ENCODE measurements at places on chromosomes 1 and 21.

DNA sequence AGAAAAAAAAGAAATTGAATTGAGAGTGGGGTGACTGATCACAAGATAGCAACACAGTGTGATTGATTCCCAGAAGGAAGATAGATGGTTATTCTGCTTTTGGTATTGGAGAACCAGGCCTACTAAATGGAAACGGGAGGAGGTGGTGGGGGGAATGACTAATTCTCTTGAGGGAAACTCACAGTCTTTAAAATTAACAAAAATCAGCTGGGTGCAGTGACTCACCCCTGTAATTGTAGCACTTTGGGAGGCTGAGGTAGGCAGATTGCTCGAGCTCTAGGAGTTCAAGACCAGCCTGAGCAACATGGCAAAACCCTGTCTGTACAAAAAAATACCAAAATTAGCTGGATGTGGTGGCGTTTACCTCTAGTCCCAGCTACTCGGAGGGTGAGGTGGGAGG, 134.6 kb upstream of the PDE4B start:
- DNase-seq = no peak

GRCh38 chr1:199298825-199299224, 660.0 kb downstream of the PTPRC start:
- no peak for DNase-seq

- DNase-seq = no peak
These were observed 102.0 kb downstream of the LHX9 start for GRCh38 chr1:198019126-198019525.

DNA sequence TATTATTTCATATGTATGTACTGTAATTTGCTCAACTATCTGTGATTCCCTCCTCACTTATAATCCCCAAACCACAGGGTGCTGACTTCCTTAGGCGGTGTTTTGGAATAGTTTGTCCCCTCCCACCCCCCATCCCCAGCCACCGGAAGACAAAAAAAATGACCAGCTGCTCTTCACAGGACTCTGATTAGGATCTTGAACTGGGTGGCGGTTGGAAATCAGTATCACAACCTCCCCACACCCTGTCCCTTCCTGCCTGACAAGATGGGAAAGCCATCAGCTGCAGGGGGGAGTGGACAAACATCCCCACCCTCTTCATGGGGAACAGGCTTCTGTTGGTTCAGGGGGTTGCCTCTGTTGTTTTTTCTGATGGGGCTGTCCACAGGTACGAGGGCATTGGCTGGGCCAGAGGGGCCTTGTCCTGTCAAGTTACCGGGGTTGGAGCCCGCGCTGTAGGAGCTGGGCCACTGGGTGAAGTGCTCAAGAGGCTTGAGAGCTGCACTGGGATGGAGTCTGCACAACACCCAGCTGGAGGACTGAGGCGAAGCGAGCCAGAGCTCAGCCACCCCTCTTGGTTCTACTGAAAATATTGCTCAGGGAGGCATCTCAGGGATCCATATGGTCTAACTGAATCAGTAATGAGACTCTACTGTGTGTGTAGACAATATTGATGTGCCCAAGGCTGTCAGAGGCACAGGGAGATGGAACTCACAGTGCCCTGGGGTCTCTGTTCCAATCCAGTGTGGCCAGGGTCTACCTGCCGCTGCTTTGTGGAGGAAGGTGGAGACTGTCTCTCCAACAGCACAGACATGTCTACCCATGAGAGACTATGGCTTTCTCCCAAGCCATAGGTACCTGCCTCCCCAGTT, 28.2 kb downstream of the NAV1 start:
- DNase-seq = no peak

DNA sequence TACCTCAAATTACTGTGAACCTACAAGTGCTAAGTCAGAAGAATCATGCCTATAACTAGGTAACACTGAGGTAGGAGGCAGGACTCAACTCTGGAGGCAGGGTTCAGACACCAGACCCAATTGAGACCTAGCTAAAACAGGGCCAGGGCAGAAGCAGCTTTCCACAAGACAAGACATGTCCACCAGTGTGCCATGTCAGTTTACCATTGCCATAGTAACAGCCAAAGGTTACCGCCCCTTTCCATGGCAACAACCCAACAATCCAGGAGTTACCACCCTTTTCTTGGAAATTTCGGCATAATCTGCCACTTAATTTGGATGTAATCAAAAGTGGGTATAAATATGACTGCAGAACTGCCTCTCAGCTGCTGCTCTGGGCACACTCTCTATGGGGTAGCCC, 432.3 kb downstream of the DPYD start:
- no peak for DNase-seq

- no peak for DNase-seq
These were observed 68.0 kb downstream of the RUNX3 start for GRCh38 chr1:24861821-24862727.

DNA sequence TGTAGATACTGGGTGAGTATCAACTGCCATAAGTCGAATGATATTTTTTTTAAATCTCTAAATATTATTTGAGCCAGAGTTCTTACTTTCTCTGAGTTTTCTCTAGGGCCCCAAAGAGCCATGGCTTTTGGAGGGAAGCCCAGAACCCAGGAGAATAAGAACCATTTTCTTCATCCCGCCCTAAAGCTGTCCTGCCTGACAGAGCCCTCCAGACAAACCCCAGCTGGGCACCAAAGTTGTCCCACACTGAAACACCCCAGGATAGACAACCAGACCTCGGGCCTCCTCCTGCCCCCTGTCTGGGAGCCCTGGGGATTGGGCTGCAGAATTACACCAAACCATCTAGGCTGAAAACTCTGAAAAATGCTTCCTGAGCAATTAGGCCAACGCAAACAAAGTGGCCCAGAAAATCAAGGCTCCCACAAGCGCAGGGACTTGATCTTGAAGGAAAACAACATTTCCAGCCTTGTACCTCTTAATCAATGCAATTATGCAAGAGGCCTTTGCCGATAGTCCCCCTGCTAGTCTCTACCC, 113.1 kb downstream of the RRAGC start:
- DNase-seq = no peak

DNA sequence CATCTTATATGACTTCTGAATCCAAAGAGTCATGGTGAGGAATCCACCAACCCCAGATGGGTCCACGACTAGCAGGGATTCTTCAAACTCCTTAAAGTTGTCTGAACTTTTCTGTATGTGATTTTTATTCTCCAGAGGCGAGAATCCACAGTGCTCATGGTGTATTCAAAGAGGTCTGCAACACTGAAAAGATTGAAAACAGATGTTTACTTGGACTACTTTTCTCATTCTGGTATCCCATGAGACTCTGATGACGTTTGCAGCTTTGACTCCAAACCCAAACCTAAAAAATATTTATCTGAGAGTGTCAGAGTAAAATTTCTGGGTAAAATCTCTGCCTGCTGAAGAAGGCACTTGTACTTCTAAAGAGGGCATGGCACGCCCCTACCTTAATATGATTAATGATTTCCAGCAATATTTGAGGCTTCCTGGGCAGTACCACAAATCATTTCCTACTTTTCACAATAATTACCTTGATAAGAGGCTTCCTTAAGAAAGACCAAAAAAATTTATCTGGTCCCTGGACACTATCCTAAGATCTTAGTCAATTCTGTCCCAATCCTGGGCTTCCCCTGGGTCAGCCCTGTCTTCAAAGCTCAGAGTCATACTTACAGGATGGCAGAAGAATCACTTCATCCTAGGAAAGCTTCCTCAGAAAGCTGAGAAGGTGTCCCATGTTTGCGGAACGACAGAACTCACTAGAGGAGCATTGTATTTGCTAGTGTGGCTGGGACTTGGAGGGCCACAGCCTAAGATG, 76.5 kb upstream of the MAP10 start:
- no peak for DNase-seq

- no peak for DNase-seq
These were observed 117.2 kb downstream of the PLPP3 start for GRCh38 chr1:56462209-56462608.

DNA sequence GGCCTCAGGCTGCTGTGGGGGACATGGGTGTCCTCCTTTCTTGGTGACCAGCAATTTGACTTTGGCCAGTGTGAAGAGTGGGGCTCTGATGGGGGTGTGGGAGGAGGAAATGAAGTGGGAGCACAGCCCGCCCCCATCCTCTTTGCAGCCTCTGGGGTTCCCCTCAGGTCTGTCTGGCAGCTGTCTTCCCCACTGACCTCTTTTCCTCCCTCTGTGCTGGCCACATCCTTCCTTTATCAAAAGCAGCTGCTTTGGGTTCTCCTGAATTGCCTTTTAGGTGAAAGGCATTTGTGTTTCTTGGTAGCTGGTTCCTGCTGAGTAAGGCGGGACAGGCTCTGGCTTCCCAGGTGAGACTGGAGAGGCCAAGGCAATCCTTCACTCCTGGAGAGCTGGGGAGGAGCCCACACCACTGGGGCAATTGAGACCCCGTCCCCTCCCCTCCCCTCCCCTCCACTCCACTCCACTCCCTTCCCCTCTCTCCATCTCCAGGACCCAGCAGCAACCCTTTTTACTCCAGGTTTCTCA, 24.9 kb downstream of the PCAT6 start:
- DNase-seq = no peak

DNA sequence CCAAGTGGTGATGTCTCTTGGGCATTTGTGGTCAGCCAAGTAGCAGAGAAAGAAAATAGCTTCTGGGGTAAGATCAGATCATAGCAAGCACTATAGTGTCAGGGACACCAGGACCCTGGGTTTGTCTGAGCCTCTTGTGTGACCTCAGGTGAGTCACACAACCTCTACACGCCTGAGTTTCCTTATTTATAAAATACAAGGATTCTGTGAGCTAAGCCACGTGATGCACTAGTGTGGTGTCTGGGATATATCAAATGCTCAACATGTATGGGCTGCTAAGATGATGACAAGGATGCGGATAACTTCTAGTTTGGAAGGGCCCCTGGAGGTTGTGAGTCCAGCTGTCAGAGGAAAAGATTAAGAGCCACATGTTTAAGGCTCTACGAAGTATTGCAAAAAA, 24.5 kb upstream of the ZNF436 start:
- no peak for DNase-seq

DNA sequence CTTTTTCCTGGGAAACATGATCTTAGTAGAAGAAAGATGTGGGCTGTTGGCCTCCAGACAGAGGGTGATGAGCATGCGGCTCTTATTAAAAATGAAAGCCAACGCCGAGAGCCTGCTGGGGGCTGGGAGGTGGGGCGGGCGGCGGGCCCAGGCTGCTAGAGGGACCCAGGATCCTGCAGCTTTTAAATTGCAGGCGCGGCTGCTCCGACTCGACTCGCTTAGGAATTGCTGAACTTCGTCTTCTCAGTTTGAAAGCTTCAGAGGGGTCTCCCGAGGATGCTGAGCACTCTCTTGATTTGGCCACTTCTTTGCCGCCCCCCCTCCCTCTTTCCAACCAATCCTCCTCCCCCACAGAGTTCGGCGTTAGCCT, 1.2 kb downstream of the AGPAT3 start:
- DNase-seq = peak; percentile 4

GRCh38 chr21:34073749-34074282, 438 bp downstream of the MRPS6 start:
- DNase-seq = no peak

GRCh38 chr1:64042331-64043100, 160.9 kb upstream of the UBE2U start:
- DNase-seq = no peak

GRCh38 chr1:55129194-55129728, 85.9 kb downstream of the USP24 start:
- no peak for DNase-seq

DNA sequence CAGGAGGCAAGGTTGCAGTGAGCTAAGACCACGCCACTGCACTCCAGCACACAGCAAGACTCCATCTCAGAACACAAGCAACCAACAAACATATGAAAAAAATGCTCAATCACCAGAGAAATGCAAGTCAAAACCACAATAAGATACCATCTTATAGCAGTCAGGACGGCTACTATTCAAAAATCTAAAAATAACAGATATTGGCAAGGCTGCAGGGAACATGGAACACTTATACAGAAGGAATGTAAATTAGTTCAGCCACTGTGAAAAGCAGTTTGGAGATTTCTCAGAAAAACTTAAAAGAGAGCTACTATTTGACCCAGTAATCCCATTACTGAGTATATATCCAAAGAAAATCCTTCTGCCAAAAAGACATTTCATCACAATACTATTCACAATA, 27.6 kb upstream of the POGK start:
- no peak for DNase-seq

- peak; percentile 23 for DNase-seq
These were observed at the start of gene PCP4L1 for GRCh38 chr1:161258439-161259344. Gene PCP4L1 (plus strand): TSS chr1:161258745. CDS start chr1:161258975, 230 bp downstream.

DNA sequence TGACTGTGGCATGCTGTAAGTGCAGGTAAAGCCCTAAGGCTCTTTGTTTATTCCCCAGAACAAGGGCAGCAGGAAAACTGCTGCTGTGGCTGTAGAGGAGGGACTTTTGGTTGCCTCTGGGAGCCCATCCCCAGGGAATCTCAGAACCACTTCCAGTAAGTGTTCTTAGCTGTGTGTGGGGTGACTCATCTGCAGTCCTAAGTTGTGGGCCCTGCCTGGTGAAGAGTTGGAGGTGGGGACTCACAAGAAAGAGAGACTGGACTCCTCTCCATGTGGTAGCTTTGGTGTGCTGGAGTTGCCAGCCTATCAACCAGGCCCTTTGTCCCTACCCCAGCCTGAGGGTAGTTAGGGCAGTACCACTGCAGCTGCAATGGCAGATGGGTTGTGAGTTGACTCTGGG, 24.0 kb upstream of the DENND1B start:
- DNase-seq = no peak

GRCh38 chr1:176919386-176920378, 244.8 kb downstream of the ASTN1 start:
- no peak for DNase-seq

DNA sequence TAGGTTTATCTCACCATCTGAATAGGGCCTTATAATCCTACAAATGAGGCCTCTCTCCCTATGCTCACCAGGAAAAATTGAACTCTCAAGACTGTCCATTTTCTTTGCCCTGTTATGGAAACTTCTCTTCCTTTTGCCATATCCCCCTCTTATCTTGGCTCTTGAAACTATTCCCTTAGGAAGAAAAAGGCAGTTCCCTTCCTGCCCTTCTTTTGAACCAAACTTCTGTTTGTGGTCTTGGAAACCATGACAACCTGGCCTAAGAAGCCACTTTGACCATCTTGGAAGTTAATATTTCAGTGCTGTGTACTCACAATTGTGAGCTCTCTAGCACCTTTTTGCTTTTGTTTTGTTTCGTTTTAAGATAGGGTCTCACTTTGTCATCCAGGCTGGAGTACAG, 40.0 kb downstream of the ATP2B4 start:
- DNase-seq = no peak

- no peak for DNase-seq
These were observed 95.6 kb downstream of the PAPPA2 start for GRCh38 chr1:176558561-176558960.

GRCh38 chr1:77977989-77978292, 931 bp downstream of the FUBP1 start:
- DNase-seq = no peak

DNA sequence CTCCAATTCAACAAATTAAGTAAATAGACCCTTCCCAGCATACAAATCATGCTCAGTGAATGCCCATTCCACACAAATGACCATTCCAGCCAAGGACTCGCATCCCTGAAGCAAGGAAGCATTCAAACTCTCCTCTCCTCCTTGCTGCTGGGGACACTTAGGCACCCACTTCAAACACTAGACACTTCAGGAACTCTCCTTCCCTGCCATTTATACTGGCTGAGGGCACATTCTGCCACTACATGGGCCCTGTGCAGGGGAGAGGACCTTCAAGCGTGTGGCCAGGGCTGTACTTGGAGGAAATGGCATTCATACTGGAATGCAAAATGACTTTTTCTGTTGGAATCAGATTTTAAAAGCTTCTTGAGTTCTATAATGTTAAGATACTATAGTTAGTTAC, 22.3 kb downstream of the GJA5 start:
- DNase-seq = no peak
